Thymus (tissue), 14 donors: ENCODE measurements at places on chromosomes 5 and 9.

GRCh38 chr5:91670563-91670962, 287.4 kb upstream of the ARRDC3 start:
- DNase-seq = no peak

DNA sequence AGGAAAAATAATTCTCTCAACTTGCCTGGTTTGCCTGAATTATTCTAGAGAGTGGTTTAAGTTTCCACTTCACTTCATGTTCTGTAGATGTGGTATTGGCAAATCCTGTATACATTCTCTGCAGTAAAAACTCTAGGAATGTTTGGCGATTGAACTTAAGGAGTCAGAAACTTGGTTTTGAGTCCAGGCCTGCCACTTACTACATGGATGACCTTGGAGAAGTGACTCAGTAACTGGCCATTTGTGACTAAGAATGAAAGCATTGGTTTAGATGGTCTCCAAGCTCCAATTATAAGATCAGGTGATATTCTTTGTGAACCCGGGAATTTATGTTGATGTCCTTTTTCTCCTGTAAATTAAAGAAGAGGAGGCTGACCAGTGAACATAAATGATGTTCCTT, 233.8 kb downstream of the GAS1 start:
- no peak for DNase-seq

- no peak for DNase-seq
These were observed 188.6 kb downstream of the CARTPT start for GRCh38 chr5:71907608-71908145.

DNA sequence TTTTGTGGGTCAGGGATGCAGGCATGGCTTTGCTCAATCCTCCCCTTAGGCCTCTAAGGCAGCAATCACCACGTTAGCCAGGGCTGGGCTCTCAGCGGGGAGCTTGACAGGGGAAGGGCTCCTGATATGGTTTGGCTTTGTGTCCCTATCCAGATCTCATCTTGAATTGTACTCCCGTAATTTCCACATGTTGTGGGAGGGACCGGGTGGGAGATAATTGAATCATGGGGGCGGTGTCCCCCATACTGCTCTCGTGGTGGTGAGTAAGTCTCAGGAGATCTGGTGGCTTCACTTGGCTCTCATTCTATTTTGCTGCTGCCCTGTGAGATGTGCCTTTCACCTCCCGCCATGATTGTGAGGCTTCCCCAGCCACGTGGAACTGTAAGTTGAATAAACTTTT, 11.5 kb upstream of the IRX4 start:
- no peak for DNase-seq

DNA sequence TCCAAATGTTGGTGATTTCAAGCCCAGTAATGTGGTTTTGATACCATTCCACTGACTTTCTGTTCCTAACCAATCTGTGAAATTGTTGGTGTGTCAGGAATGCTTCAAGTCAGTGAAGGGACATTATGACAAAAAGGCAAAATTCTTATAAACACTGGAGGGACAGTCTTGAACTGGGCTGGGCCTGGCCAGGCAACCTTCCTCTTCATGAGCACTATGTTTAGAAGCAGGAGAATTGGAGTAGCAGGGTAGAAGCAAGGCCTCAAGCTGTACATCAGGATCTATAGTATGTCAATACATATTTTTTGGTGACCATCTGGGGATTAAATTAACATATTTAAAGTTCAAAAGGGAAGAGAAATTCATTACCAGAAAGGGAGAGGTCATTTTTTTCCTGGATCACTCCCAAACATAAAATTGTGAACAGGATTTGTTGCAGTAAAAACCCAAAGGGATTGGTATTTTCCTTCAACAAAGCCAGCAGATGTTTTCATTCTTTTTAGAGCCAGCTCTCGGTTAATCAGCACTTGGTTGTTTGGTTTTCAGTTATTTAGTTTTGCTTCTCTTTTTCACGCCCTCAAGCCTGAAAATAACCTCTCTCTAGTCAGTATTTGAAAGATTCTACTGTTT, 77.9 kb upstream of the PIK3R1 start:
- no peak for DNase-seq

DNA sequence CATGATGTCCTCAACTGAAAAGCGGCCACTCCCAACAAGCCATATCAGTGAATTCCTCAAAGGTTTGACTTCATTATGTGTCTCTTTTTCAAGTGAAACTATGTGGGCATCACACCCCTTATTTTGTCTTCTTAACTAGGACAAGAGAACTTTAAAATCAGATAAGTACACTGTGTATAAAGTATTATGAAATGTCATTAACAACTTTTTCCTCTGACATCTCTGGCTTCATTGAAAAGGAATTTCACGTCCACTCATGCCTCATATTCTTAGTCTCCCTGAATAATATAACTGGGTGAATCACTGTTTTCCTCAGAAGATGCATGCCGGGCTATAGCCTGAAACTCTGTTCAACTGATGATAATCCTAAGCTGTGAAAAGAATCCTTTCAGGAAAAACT, 415.8 kb downstream of the ACTL7B start:
- no peak for DNase-seq

DNA sequence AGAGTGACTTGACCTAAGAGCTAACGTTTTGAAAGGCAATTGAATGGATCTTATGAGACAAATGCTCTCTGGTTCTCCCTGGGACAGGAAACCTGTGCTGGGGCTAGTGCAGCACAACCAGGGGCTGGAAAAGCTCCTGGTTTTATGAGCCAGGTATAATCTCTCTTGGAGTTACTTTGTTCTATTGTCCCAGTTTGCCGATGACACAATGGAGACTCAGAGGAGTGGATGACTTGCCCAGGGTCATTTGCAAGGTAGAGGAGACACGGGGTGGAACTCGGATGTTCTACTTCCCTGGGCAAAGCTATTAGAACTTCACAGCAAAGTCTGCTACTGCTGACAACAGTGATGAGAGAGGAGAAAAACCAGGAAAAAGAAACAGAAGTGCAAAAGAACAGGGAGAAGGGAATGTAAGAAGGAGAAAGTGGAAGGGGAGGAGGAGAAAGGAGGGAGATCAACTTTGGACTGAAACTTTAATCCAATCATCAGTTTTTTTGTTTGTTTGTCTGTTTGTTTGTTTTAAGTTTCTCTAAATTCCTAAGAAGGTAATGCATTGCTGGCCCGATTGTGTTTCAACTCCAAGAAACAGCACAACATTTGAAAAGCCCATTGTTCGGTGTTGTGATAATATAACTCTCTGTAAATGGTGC, 7.4 kb upstream of the GSN start:
- no peak for DNase-seq

- DNase-seq = no peak
These were observed 1.1 kb downstream of the GPR107 start for GRCh38 chr9:130054820-130055219.

DNA sequence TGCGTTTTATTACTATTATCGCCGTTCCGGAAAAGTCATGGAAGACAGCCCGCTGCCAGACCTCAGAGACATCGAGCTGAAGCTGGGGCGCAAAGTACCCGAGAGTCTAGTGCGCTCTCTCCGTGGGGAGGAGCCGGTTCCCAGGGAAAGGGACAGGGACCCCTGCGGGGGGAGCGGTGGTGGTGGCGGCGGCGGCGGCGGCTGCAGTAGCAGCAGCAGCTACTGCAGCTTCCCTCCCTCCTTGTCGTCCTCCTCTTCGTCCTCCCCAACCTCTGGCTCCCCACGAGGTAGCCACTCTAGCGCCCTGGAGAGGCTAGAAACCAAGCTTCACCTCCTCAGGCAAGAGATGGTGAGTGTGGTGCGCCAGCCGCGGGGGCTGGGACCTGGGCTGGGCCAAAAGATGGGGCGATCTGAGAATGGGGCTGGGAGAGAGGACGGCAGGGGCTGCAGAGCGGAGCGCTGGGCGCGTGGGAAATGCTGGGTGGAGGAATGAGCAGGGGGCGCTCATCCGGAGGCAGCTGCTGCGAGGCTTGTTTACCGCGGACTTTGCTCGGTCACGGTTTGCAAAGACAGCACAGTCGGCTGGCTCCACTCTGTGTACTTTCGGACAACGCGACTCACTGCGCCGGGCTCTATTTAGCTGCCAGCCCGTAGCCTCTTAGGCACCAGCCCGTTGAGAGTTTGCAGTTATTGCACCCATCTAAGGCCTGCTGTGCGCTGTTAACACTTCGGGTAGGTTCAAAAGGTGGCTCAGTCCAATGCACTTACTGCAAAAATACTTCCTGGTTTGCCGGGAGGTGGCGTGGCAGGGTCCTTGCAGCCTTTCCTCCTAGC, 1.1 kb downstream of the LURAP1L start:
- peak; percentile 13 for DNase-seq

DNA sequence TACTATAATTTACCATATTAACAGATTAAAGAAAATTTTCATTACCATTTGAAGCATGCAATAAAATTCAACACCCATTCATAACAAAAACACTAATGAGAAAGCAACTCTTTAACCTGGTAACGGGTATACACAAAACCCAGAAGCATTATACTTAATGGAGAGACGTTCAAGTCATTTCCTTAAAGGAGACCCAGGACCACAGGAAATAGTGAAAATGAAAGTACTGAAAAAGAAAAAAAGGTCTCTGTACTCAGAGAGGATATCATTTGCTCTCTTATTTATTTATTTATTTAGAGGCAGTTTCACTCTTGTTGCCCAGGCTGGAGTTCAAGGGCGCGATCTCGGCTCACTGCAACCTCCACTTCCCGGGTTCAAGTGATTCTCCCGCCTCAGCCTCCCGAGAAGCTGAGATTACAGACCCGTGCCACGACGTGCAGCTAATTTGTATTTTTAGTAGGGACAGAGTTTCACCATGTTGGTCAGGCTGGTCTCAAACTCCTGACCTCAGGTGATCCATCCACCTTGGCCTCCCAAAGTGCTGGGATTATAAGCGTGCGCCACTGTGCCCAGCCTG, 61.6 kb downstream of the SETX start:
- DNase-seq = no peak

- DNase-seq = no peak
These were observed 17.6 kb downstream of the GM2A start for GRCh38 chr5:151270599-151270998.

DNA sequence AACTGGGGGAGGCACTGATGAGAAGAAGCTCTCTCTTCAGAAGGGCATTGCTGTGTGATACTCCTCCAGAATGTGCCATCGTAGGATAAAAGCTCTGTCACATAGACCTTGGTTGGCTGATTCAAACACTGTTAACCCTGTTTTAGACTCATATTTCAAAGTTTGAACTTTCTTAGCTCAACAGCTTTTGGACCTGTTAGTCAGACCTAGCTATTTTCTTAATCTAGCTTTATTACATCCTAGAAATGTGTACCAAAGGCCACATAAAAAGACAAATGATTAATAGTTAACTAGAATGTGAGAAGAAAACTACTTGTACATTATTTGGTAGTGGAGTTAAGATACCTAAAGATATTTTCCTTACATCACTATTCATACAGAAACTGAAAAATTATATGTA, 4.3 kb downstream of the RHOBTB3 start:
- DNase-seq = no peak

- DNase-seq = no peak
These were observed 86.3 kb upstream of the C9orf72 start for GRCh38 chr9:27659571-27659970.

- DNase-seq = no peak
These were observed 141.6 kb downstream of the INSYN2B start for GRCh38 chr5:169838688-169839087.

DNA sequence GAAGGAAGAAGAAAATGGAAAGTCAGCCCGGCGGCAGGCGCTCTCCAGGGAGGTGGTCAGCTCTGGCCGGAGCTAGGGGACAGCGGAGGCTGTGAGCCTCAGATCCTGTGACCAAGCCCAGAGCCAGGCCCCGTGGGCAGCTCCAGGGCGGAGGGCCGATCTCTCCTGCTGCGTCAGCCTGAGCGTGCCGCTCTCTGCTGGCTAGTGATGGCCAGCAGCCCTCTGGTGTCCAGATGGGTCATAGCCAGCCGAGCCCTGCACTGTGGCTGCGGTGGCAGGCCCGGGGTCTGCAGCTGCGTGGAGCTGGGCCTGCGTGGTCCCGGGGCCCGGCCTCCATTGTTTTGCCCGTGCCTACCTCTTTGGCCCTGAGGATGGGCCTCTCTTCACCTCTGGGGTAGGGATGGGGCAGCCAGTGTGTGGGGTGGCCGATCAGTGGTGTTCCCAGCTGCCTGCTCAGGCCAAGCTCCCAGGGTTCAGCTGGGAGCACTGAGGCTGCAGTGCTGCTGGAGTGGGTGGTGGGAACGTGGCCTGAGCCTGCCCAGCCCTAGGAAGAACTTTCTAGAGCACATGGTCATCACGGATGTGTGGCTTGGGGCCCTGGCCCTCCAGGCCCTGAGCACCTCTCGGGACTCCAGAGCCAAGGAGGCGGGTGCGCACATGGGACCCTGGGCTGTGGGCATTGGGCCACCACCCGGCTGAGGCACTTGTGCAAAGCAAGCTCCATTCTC, 17.1 kb upstream of the NRARP start:
- DNase-seq = no peak

- DNase-seq = no peak
These were observed 48.2 kb upstream of the DPYSL3 start for GRCh38 chr5:147557876-147558745.

DNA sequence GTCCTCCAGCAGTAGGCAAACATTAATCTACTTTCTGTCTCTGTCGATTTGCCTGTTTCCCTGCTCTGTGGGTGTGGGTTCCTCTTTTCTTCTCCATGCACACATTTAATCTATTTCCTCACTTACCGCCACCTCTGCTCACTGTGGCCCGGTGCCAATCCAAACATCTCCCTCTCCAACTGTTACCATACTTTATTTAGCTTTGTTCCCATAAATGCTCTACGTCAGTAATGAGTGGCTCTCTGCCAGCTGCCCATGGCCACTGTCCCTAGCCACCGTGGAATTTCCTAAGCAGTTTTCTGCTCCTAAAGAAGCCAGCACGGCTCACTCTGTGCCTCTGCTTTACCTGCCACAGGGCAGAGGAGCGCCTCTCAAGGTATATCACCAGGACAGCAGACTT, 19.5 kb upstream of the GOLPH3 start:
- DNase-seq = no peak

DNA sequence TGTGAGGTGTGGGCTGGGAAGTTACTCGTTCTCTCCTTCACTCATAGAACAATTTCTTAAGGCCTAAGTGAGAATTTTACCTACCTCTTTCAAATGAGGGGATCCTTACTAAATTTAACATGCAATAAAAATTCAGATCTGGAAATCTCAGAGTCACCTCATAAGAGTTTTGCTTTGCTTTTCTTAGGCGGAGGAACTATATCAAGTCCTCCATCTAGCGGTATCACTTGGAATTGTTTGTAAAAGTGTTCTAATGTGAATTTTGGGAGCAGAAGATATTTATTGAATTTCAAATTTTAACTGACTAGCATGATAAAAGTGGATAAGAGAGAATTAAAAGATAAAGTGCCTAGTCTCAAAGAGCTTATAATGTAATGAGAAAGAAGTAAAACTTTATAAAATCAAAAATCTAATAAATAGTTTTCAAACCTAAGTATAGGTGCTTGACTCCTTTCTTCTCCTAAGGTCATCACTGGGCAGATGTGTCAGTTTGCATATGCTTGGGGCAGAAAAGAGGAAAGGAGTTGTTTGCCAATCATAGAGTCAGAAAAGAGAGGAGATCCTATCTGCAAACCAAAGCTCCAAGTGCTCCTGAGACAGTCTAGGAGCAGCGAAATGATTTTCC, 145.7 kb upstream of the DAB2 start:
- peak; percentile 58 for DNase-seq

GRCh38 chr5:66436721-66437120, 159.5 kb upstream of the MAST4 start:
- DNase-seq = no peak

- DNase-seq = no peak
These were observed 59.1 kb downstream of the BOD1 start for GRCh38 chr5:173557123-173557903.

GRCh38 chr9:125066839-125067619, 76.3 kb downstream of the SCAI start:
- DNase-seq = no peak
